ENCODE measurements at places on chromosomes 12 and 14.

DNA sequence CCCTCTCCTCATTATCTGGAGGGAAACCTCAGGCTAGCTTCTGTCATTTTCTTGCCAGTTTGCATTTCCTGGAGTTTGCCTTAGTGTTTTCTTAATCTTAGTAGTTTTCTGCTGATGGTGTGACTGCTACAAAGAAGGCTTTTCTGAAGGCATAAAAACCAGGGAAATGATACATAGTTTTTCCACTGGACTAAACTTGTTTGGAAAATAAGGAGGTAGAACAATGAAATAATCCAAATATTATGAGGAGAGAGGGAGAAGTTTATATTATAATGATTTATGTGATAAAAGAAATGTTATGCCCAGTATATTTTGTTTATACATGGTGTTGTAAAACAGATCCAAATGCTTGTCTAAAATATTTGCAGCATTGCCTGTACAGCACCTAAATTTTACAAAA, 22.2 kb downstream of the DAAM1 start:
- peaks cover 20% of the 10 kb centered on the region for H3K4me1 ChIP-seq
- no peak overlapping the region for H3K27ac ChIP-seq
- no peak for DNase-seq

DNA sequence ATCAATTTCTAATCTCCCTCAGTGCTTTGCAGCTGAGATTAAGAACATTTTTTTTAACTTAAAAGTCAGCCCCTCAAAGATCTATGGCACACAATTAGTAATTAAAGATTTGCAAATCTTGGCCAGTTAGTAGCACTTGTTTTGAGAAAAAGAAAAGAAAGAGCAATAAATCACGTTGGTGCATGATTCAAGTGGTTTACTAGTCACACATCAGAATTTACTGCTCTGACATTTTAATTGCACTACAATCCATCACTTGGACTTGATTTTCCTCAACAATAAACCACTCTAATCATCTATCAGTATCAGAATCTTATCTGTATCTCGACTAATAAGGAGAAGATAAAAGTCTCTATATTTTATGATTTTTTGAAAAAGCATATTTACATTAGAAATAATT, 154.3 kb downstream of the HELB start:
- H3K36me3 ChIP-seq: no peaks in the 10 kb centered on the region
- no peak overlapping the region for H3K4me3 ChIP-seq
- no peak overlapping the region for H3K27ac ChIP-seq

- H3K27ac ChIP-seq: no peak overlapping the region
- H3K4me3 ChIP-seq: no peak overlapping the region
Measured at GRCh38 chr12:41277946-41278267, 89.8 kb downstream of the PDZRN4 start.

GRCh38 chr12:26182377-26182776, 13.0 kb upstream of the SSPN start:
- no peak for DNase-seq
- H3K27me3 ChIP-seq: no peaks in the 10 kb centered on the region
- H3K4me1 ChIP-seq: peaks cover 3% of the 10 kb centered on the region
- H3K4me3 ChIP-seq: no peak overlapping the region

GRCh38 chr12:47795814-47796411, 22.9 kb downstream of the SLC48A1 start:
- H3K4me1 ChIP-seq: peaks cover 16% of the 10 kb centered on the region
- no peaks in the 10 kb centered on the region for H3K27me3 ChIP-seq
- DNase-seq: no peak
- no peak overlapping the region for H3K27ac ChIP-seq
- no peak overlapping the region for H3K4me3 ChIP-seq
- H3K36me3 ChIP-seq: no peaks in the 10 kb centered on the region

DNA sequence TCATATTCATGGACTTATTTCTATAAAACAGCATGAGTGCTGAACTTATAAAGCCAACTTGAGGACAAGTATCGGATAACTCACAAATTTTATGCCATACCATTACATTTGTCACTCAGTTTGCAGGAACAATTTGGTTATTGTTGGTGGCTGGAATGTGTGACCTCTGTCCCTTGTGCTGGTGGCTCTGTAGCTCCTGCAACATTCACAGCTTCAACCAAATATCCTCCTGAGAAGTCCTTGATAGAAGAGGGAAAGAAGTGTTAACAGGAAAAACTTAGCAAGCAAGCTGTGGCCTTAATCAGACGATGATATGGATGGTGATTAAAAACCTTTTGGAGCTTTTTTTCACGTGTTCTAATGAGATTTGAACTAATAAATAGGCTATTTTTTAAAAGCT, 61.0 kb upstream of the DNM1L start:
- no peak overlapping the region for H3K27ac ChIP-seq
- peaks cover 6% of the 10 kb centered on the region for H3K36me3 ChIP-seq
- no peaks in the 10 kb centered on the region for H3K4me1 ChIP-seq
- H3K4me3 ChIP-seq: no peak overlapping the region
- no peaks in the 10 kb centered on the region for H3K27me3 ChIP-seq

DNA sequence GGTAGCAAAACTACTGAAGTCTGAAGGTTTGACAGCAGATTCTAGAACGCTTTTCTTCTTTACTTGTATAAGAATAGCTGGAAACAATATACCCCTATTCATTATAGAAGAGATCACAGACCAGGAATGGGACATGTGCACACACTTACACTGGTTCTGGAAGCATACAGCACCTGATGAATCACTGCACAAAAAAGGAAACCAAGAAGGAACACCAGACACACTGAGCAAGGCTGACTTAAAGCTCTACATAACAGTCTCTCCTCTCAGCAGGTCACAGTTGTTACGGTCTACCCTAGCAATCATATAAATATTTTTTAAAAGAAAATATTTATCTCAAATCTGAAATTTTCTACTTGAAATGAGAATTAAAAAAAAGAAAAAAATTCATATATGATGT, 13.5 kb downstream of the ATP2B1 start:
- H3K27ac ChIP-seq: no peak overlapping the region
- H3K36me3 ChIP-seq: no peaks in the 10 kb centered on the region
- H3K4me1 ChIP-seq: peaks cover 26% of the 10 kb centered on the region

DNA sequence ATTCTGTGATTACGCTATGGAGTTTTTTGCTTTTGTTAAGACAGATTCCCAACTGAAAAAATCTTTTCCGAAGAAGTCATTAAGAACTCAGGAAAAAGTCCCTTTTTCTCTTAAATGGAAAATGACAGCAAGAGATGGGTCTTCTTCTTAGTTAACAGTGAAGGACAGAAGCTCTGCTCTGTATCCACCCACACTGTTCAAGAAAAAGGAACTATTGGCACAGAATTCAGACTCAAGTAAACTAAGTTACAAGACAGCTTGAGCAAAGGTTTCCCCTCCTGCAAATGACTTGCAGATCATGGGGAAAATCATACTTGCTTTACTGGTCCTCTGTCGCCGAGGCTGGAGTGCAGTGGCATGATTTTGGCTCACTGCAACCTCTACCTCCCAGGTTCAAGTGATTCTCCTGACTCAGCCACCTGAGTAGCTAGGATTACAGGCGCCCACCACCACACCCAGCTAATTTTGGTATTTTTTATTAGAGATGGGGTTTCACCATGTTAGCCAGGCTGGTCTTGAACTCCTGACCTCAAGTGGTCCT, 137.1 kb upstream of the AEBP2 start:
- H3K27me3 ChIP-seq: no peaks in the 10 kb centered on the region
- H3K4me3 ChIP-seq: no peak overlapping the region
- H3K4me1 ChIP-seq: no peaks in the 10 kb centered on the region
- no peak overlapping the region for H3K27ac ChIP-seq
- DNase-seq: no peak

GRCh38 chr12:56256326-56256960, 1.7 kb downstream of the ANKRD52 start:
- H3K4me1 ChIP-seq: peaks cover 27% of the 10 kb centered on the region
- DNase-seq: no peak
- H3K36me3 ChIP-seq: no peaks in the 10 kb centered on the region
- no peak overlapping the region for H3K4me3 ChIP-seq
- no peak overlapping the region for H3K27ac ChIP-seq
- H3K27me3 ChIP-seq: no peaks in the 10 kb centered on the region

GRCh38 chr12:51846911-51847642, 1.4 kb downstream of the FIGNL2 start:
- H3K36me3 ChIP-seq: no peaks in the 10 kb centered on the region
- H3K4me1 ChIP-seq: peaks cover 21% of the 10 kb centered on the region
- DNase-seq: peak; percentile 21
- peaks cover 32% of the 10 kb centered on the region for H3K27me3 ChIP-seq
- H3K4me3 ChIP-seq: peak overlapping the region; percentile 12
- no peak overlapping the region for H3K27ac ChIP-seq

DNA sequence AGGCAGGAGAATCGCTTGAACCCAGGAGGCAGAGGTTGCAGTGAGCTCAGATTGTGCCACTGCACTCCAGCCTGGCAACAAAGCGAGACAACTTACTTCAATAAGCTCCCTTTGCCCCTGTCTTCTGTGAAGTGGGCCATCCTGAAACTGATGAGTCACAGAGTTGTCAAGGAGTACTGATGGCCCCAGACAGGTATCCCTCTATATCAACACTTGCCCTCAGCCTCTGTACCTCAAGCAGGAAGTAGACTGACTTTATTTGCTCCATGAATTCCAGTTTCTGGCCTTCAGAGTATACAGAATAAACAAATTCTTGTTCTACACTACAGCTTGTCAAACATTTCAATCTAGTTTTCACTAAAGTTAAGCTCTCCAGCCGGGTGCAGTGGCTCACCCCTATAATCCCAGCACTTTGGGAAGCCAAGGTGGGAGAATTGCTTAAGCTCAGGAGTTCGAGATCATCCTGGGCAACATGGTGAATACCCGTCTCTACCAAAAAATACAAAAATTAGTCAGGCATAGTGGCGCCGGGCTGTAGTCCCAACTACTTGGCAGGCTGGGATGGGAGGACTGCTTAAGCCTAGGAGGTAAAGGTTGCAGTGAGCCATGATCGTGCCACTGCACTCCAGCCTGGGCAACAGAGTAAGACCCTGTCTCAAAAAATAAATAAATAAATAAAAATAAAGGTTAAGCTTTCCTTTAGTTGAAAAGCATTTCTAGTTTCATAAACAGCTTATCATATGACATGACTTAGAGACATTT, 16.4 kb upstream of the LRP10 start:
- no peak for DNase-seq
- H3K36me3 ChIP-seq: no peaks in the 10 kb centered on the region
- peaks cover 25% of the 10 kb centered on the region for H3K4me1 ChIP-seq
- no peak overlapping the region for H3K4me3 ChIP-seq
- no peak overlapping the region for H3K27ac ChIP-seq

DNA sequence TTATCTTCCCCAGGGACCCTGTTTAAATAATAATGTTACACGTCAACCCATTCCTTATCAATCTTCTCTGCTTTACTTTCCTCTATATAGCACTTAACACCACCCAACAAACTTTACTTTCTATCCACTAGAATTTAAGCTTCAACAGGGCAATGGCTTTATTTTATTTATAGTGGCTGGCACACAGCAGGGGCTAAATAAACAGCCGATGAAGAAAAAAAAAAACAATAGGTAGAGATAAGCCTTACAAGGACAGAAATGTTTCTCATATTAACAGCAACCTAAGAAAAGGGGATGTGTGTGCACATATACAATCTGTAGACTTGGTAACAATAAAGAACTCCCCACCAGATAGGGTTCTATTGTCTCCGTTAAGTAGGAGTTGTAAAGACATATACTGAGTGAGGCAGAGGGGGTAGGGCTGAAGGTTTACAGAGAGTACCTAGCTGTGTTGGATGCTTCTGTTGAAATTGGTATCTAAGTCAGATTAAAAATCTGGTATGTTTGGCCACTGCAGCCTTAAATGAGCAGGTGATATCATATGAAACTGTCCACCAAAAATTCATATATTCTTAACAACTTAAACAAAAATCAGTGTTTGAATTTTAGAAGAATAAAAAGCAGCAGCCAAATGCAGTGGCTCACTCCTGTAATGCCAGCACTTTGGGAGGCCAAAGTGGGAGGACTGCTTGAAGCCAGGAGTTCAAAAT, 24.7 kb upstream of the AP4S1 start:
- no peak for DNase-seq
- no peaks in the 10 kb centered on the region for H3K27me3 ChIP-seq
- no peak overlapping the region for H3K4me3 ChIP-seq
- H3K36me3 ChIP-seq: no peaks in the 10 kb centered on the region
- no peak overlapping the region for H3K27ac ChIP-seq

GRCh38 chr12:107404981-107405380, 280.6 kb upstream of the PWP1 start:
- H3K27ac ChIP-seq: no peak overlapping the region
- DNase-seq: no peak
- H3K27me3 ChIP-seq: no peaks in the 10 kb centered on the region
- no peaks in the 10 kb centered on the region for H3K36me3 ChIP-seq
- H3K4me3 ChIP-seq: no peak overlapping the region

- no peaks in the 10 kb centered on the region for H3K36me3 ChIP-seq
- H3K27me3 ChIP-seq: no peaks in the 10 kb centered on the region
- no peak overlapping the region for H3K4me3 ChIP-seq
- H3K4me1 ChIP-seq: no peaks in the 10 kb centered on the region
- DNase-seq: no peak
- H3K27ac ChIP-seq: no peak overlapping the region
Measured at GRCh38 chr14:25607192-25607591, 557.2 kb upstream of the STXBP6 start.

GRCh38 chr14:75427126-75427481, 718 bp upstream of the JDP2 start:
- H3K27me3 ChIP-seq: no peaks in the 10 kb centered on the region
- no peaks in the 10 kb centered on the region for H3K36me3 ChIP-seq
- no peak for DNase-seq
- peak overlapping the region; percentile 81 for H3K27ac ChIP-seq

GRCh38 chr12:124278389-124279101, 16.3 kb upstream of the RFLNA start:
- no peak overlapping the region for H3K4me3 ChIP-seq
- H3K27me3 ChIP-seq: no peaks in the 10 kb centered on the region
- H3K27ac ChIP-seq: no peak overlapping the region
- H3K4me1 ChIP-seq: no peaks in the 10 kb centered on the region
- no peak for DNase-seq
- no peaks in the 10 kb centered on the region for H3K36me3 ChIP-seq

Measured in body of pancreas (tissue), 4 donors.